ENCODE measurements at places on chromosomes 3 and 15. TPM values are rescaled to one million over a fixed set of nuclear protein-coding genes. Genes with fewer than 3 reads are reported as not detected.

Gene CFAP92
- not detected for total RNA-seq

- no peaks in the 10 kb centered on the region for H3K36me3 ChIP-seq
- H3K4me1 ChIP-seq = no peaks in the 10 kb centered on the region
- no peak overlapping the region for H3K27ac ChIP-seq
- H3K4me3 ChIP-seq = no peak overlapping the region
Measured at GRCh38 chr3:57778494-57778893, 22.4 kb downstream of the SLMAP start.

DNA sequence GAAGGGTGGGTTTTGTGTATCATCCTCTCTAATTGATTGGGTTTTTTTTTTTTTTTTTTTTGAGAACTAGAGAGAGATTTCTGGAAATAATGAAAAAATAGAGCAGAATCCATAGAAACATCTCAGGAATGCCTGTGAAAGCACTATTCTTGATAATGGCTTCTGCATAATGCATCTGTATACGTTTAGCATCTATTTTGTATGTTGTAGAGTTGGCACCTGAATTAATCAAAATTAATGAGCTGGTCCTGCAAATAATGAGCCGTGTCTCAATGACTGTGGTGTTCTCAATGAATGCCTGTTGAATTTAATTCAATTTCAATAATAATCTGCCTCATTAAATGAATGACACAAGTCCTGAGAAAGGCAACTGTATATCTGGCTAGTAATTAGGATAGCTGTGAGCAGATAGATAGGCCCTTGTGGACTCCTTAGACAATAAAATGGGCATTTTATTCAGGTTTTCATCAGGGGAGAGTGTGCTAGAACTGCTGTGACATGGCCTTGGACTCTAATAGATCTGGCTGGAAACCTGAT is 70.5 kb upstream of the WDR72 start:
- no peaks in the 10 kb centered on the region for H3K4me1 ChIP-seq
- no peak for DNase-seq
- no peak overlapping the region for H3K27ac ChIP-seq
- no peak overlapping the region for H3K4me3 ChIP-seq
- no peaks in the 10 kb centered on the region for H3K27me3 ChIP-seq

Gene TMC3
- total RNA-seq = not detected

Gene BTD
- 16.2 TPM for total RNA-seq

Gene HCLS1
- total RNA-seq = 9.6 TPM

Gene GNAT1
- not detected for total RNA-seq

Gene MST1R
- 4.2 TPM for total RNA-seq

Gene SLC38A3
- 7.9 TPM for total RNA-seq

Gene FBXL2
- total RNA-seq = 2.0 TPM

GRCh38 chr15:22735781-22736180 is 50.7 kb upstream of the NIPA1 start:
- no peaks in the 10 kb centered on the region for H3K36me3 ChIP-seq
- no peak for DNase-seq
- H3K4me3 ChIP-seq = no peak overlapping the region
- H3K27ac ChIP-seq = no peak overlapping the region
- no peaks in the 10 kb centered on the region for H3K27me3 ChIP-seq

DNA sequence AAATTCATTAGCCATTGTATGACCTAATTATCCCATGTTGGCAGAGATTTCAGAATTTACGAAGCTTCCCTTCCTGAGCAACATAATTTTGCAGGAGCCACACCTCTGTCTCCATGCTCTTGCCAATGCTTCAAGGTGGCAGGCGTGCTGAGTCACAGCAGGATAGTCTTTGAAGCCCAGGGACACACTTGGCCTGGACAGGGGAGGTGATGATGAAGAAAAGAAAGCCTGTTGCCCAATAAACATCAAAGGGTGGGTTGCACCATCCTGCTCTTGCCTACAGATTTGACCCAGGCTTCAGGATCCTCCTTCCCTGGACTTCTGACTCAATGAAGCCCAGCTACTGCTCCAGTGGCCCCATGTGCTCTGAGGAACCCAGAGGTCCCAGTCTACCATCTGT is 117.1 kb downstream of the MINAR1 start:
- no peaks in the 10 kb centered on the region for H3K27me3 ChIP-seq
- no peak overlapping the region for H3K27ac ChIP-seq
- no peak for DNase-seq
- H3K4me1 ChIP-seq = no peaks in the 10 kb centered on the region
- no peaks in the 10 kb centered on the region for H3K36me3 ChIP-seq

Gene ROBO1
- 19.7 TPM for total RNA-seq

Gene ADAMTS17
- 3.6 TPM for total RNA-seq

Gene KNG1
- total RNA-seq = 0.59 TPM

DNA sequence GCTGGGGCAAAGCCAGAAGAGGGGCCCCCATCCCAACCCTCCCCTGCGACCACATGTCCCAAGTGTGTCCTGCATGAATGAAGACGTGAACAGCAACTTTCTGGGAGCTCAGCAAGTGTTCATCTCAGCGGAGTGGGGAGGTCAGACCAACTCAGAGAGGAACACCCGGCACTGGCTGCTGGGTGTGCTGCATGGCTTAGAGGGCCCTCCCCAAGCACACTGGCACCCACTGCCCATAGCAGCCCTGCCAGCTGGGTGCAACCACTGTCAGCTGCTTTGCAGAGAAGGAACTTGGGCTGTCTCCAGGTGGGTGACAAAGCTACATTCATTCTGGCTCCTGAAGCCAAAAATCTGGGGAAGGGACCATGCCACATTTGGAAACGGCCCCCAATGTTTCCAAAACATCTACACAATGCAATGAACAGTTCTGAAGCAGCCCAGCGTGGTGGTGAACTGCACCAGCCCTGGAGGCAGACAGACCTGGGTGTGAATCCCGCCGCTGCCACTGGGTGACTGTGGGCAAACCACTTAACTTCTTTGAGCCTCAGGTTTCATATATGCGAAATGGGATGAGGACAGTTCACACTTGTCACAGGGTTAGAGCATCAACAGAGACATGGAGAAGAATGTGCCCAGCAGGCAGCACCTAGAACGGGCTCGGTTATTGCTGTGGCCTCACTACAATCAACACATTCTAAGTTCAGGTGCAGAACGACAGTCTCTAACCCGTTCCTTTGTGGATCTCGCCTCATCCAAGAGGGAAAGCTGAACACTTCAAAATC is 145.4 kb downstream of the NUP210 start:
- H3K36me3 ChIP-seq = no peaks in the 10 kb centered on the region
- peaks cover 13% of the 10 kb centered on the region for H3K4me1 ChIP-seq
- no peak overlapping the region for H3K4me3 ChIP-seq
- no peak for DNase-seq
- H3K27me3 ChIP-seq = no peaks in the 10 kb centered on the region

DNA sequence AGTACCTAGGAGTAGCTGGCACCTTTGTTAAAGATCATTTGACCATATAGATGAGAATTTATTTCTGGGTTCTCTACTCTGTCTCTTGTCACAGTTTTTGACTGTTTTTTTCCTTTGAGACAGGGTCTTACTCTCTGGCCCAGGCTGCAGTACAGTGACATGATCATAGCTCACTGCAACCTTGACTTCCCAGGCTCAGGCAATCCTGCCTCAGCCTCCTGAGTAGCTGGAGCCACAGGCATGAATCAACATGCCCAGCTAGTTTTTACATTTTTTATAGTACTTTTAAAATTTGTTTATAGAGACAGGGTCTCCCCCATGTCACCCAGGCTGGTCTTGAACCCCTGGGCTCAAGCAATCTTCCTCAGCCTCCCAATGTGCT is 45.0 kb downstream of the BCL2L10 start:
- no peak overlapping the region for H3K4me3 ChIP-seq
- no peaks in the 10 kb centered on the region for H3K4me1 ChIP-seq
- DNase-seq = no peak
- peaks cover 30% of the 10 kb centered on the region for H3K36me3 ChIP-seq
- no peaks in the 10 kb centered on the region for H3K27me3 ChIP-seq

Gene DENND4A
- total RNA-seq = 19.4 TPM

GRCh38 chr3:190877925-190878324 is 15.4 kb upstream of the GMNC start:
- H3K4me3 ChIP-seq = no peak overlapping the region
- no peaks in the 10 kb centered on the region for H3K36me3 ChIP-seq
- no peaks in the 10 kb centered on the region for H3K27me3 ChIP-seq
- no peak for DNase-seq
- H3K27ac ChIP-seq = no peak overlapping the region

Gene UROC1
- not detected for total RNA-seq

Gene CHDH
- 10.0 TPM for total RNA-seq

DNA sequence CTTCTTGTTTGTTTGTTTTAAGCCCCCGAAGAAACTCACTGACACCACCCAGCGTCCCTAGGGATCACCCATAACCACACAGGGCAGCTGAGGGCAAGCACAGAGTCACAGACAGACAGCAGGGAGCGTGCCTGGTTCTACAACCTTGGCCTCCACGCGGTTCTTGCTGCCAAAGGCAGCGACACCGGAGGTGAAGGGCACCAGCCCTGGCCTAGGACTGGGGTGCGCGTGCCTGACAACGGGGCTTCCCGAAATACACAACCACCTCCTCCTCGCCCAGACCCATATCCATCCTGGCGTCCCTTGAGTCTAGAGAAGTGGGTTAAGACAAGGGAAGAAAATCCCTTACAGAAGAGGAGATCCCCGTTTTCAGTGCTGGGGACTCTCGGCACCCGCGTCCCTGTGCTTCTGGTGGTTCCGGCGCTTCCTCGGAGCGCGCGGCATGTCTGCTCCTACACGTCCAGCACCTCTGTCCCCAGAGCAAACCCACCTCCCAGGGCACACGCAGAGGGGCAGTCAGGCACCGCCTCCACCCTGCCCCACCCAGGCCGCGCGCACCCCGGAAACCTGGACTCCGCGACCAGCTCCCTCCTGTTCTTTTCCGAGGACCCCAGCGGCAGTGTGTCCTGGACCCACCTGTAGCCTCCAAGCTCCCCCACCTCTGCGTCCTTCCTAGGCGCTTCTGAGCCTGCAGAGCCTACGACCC is 911 bp downstream of the RFTN1 start:
- H3K27me3 ChIP-seq = no peaks in the 10 kb centered on the region
- H3K4me1 ChIP-seq = no peaks in the 10 kb centered on the region
- H3K27ac ChIP-seq = peak overlapping the region; percentile 81

Gene ACKR2
- total RNA-seq = 6.2 TPM

DNA sequence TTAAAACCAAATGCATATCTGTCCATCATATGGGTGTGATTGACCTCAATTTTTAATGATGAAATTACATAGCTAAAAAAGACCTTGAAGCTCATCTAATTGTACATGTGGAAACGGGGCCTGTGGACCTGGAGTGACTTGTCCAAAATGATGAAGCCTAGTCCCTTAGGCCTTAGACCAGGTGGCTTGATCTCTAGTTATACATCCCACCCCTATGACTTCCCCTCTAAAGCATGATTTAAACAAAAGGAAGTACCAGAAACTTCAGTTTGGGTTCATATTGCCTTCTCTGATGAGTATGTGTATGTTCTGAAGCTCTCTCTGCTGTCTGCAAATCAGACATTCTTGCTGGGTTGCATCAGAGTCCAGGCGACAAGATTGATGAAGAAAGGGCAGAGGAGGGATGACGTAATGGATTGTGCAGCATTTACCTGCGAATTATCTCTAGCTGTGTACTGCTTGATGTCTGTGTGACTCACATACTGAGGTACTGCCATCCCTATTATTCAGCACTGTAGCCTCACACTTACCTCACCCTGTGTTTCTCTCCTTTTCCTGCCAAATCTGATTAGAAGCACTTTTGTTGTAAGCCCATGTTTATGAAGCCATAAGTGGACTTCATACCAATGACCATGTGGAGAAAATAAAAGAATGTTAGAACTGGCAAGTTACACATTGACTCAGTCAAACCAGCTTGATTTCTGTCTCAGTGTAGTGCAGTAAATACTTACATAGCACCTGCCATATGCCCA is 111.5 kb downstream of the FILIP1L start:
- DNase-seq = no peak
- no peaks in the 10 kb centered on the region for H3K36me3 ChIP-seq
- H3K27me3 ChIP-seq = no peaks in the 10 kb centered on the region
- H3K4me3 ChIP-seq = no peak overlapping the region
- H3K27ac ChIP-seq = peak overlapping the region; percentile 74

GRCh38 chr3:158110658-158111018 is 749 bp downstream of the RSRC1 start:
- H3K27me3 ChIP-seq = peaks cover 26% of the 10 kb centered on the region
- H3K36me3 ChIP-seq = no peaks in the 10 kb centered on the region
- peak overlapping the region; percentile 81 for H3K27ac ChIP-seq
- peaks cover 29% of the 10 kb centered on the region for H3K4me1 ChIP-seq
- peak overlapping the region; percentile 75 for H3K4me3 ChIP-seq

- no peak for DNase-seq
- H3K36me3 ChIP-seq = no peaks in the 10 kb centered on the region
- no peaks in the 10 kb centered on the region for H3K4me1 ChIP-seq
- no peak overlapping the region for H3K27ac ChIP-seq
- no peaks in the 10 kb centered on the region for H3K27me3 ChIP-seq
Measured at GRCh38 chr3:103672346-103672745, 1237.5 kb downstream of the ZPLD1 start.

GRCh38 chr3:101303089-101303731 is 17.2 kb downstream of the IMPG2 start:
- H3K36me3 ChIP-seq = no peaks in the 10 kb centered on the region
- no peaks in the 10 kb centered on the region for H3K4me1 ChIP-seq
- no peaks in the 10 kb centered on the region for H3K27me3 ChIP-seq

Gene TCF12
- total RNA-seq = 40.0 TPM

GRCh38 chr3:172687501-172687900 is 23.4 kb downstream of the NCEH1 start:
- no peaks in the 10 kb centered on the region for H3K4me1 ChIP-seq
- H3K27ac ChIP-seq = peak overlapping the region; percentile 80
- H3K27me3 ChIP-seq = no peaks in the 10 kb centered on the region
- H3K4me3 ChIP-seq = no peak overlapping the region

- no peaks in the 10 kb centered on the region for H3K4me1 ChIP-seq
- no peak overlapping the region for H3K27ac ChIP-seq
- DNase-seq = no peak
- no peaks in the 10 kb centered on the region for H3K27me3 ChIP-seq
- no peaks in the 10 kb centered on the region for H3K36me3 ChIP-seq
Measured at GRCh38 chr15:30033211-30033610, 49.5 kb upstream of the GOLGA8J start.

Gene TMED3
- total RNA-seq = 42.7 TPM

- DNase-seq = no peak
- no peak overlapping the region for H3K27ac ChIP-seq
- H3K36me3 ChIP-seq = peaks cover 41% of the 10 kb centered on the region
- no peak overlapping the region for H3K4me3 ChIP-seq
- H3K4me1 ChIP-seq = peaks cover 11% of the 10 kb centered on the region
- H3K27me3 ChIP-seq = no peaks in the 10 kb centered on the region
Measured at GRCh38 chr3:38551026-38551832, 55.1 kb downstream of the EXOG start.

- no peak overlapping the region for H3K4me3 ChIP-seq
- H3K36me3 ChIP-seq = no peaks in the 10 kb centered on the region
- no peaks in the 10 kb centered on the region for H3K27me3 ChIP-seq
- DNase-seq = no peak
Measured at GRCh38 chr15:41940441-41940857, 31.9 kb downstream of the EHD4 start.

- H3K36me3 ChIP-seq = no peaks in the 10 kb centered on the region
- H3K27me3 ChIP-seq = no peaks in the 10 kb centered on the region
- no peak for DNase-seq
- H3K4me1 ChIP-seq = no peaks in the 10 kb centered on the region
Measured at GRCh38 chr15:59538494-59538893, 73.1 kb upstream of the GCNT3 start.

Gene SLC22A13
- not detected for total RNA-seq
